ENCODE measurements at places on chromosomes 5 and 9. TPM values are rescaled to one million over a fixed set of nuclear protein-coding genes. Genes with fewer than 3 reads are reported as not detected.

GRCh38 chr9:91799113-91799744, 150.8 kb downstream of the ROR2 start:
- DNase-seq = no peak

DNA sequence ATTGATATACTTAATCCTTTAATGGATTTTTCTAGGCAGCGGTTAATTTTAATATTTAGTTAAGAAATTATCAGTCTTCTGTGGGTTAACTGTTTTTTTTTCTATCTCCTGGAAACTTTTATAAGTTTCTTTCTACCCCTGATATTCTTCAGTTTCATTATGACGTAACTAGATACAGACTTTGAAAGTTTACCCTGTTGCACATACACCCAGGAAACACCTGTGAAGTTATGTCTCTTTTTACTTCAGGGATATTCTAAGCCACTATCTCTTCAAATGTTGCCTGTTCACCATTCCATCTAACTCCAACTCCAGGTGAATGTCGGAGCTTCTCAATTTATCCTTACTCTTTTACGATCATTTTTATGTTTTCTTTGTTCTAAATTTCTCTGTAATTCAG, 329.0 kb downstream of the ICE1 start:
- DNase-seq = no peak

GRCh38 chr5:159128070-159128541, 28.4 kb upstream of the EBF1 start:
- no peak for DNase-seq

DNA sequence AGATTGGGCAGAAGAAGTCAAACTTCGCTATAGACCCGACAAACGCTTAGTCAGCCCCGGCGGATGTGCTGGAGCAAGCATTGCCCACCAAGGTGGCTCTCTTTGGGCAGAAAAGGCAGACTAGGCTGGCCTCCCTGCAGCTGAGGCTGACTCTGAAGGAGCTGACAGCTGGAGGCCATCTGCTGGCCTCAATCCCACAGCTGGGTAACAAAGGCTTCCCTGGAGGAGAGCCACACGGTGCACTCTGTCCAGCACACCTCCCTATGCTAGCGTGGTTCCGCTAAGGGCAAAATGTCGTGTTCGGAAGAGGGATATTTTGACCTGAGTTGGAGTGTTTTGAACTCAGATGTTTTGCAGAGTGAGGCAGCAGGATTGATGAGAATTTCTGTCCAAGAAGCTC, 103.5 kb upstream of the PTCH1 start:
- no peak for DNase-seq

TAF11L10 gene
- polyA plus RNA-seq = not detected
